ENCODE measurements at places on chromosomes 3 and 15. TPM values are rescaled to one million over a fixed set of nuclear protein-coding genes. Genes with fewer than 3 reads are reported as not detected.
A peak's percentile ranks its signal among the peaks of the same experiment; 100 is the strongest.

- peak; percentile 89 for DNase-seq
Observed at GRCh38 chr3:49132437-49133225, at the start of gene LAMB2. TSS of gene LAMB2 (minus strand) at chr3:49133050. CDS start at chr3:49132867, 183 bp downstream.

Gene TMC3
- 0.71 TPM for total RNA-seq

- peak; percentile 84 for DNase-seq
Observed at GRCh38 chr3:45987368-45988291, 8.0 kb downstream of the FYCO1 start.

- DNase-seq = no peak
Observed at GRCh38 chr3:9497821-9498565, 55.6 kb downstream of the LHFPL4 start.

- no peak for DNase-seq
Observed at GRCh38 chr3:111762537-111762936, 96.5 kb upstream of the PHLDB2 start.

Gene SRP14
- total RNA-seq = 378 TPM

Gene TRIM42
- not detected for total RNA-seq

Gene ANKUB1
- total RNA-seq = not detected

Gene PLIN1
- total RNA-seq = 1.8 TPM

DNA sequence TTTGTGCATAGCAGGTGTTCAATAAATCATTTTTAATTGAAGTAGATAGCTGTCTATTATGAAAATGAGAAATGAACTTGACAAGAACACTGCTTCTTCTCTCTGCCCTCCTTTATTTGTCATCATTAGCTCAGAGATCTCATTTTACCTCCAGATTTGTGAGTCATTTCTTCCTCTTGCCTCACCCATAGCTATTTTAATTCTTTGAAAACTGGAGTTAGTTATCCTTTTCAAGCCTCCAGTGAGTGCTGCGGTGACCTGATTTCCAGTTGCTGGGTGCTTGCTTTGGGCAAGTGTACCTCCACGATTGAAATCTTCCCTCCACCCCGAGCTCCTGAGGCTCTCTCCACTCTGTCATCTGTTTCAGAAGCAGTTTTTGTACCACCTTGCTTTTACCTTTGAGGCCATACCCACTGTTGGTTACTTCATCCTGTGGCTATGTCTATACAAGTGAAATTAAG is 114.6 kb downstream of the NFKBIZ start:
- DNase-seq = no peak

DNA sequence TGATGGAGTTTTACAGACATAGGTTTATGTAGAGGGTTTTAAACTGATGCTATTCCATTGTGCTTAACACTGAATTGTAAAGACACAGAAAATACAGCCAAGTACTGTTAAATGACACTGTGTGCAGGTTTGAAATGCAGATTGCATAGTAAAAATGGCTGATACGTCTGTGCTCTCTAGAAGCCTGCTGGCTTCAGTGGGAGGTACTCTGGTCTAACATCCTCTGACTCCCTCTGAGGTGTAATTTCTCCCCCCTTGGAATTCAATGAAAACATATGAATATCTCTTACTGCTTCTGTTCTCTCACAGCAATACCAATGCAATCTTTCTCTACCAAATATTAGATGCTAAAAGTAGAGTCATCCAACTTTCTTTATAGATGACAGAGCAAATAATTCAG is 176.6 kb downstream of the SLC9A9 start:
- DNase-seq = no peak

DNA sequence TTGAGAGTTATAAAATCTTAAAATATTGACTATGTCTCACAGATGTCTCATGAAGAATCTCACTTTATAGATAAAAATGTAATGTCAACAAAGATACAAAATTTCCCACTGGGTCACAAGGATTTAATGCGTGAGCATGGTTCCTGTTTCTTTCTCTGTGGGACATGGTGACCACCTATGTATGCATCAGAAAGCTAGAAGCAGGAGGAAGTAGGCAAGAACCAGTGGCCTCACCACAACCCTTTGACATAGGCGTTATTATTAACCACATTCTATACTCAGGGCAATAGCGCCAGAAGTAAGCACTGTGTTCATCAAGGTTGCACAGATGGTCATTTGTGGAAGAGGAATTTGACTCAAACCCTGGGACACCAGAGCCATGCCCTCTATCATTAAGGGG is 11.7 kb upstream of the ADAMTS17 start:
- DNase-seq = no peak

DNA sequence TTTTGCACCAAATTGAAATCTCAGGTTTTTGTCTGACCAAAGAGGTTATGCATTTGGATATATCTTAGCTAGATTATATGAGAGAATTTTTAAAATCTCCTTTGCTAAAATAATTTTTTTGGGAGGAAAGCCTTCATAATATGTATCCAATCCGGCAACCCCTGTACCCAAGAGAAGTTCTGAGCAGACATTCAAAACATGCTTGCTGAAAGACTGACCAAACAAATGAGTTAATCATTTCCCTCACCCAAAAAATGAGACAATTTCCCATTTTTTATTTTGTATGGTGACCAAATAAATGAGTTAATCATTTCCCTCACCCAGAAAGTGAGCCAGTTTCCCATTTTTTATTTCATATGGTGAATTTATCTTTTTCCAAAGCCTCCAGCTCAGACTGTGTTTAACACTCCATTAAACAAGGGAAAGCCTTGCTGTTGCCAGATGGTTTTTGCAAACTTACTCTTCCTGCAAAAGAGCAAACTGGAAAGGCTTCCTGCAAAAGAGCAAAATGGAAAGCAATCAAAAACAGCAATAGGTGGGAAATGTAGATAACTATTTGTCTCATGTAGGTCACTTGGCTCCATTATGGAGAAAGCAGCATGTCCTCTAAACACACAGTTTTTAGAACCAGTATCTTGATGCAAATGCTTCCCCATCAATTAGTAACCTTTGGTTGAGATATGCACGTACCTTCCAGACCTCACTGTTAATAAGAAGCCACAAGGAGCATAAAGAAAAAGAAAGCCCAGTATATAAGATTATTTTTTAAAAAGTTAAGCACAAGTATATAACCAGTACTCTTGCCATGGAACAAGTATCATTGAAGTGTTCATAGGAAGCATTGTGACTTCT is 78.4 kb upstream of the OSTN start:
- no peak for DNase-seq

Gene CRYBG3
- 39.1 TPM for total RNA-seq

DNA sequence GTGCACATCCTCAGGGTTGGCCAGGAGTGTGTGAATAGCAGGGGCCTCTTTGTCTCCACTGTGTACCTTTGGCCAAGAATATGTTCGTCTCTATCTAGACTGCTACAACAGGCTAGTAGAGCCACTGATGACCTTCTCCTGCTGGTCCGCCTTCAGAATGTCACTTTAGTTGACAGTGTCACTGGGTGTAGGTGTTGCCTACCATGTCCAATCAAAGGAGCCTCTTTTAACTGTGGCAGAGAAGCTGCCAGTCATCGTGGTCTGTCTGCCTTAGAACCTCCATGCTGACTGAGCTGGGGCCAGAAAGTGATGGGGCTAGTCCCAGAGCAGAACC is 40.1 kb downstream of the OXSR1 start:
- no peak for DNase-seq

Gene ITIH1
- total RNA-seq = not detected

Gene TOPBP1
- 16.1 TPM for total RNA-seq

GRCh38 chr15:31458596-31459399 is 132.2 kb downstream of the KLF13 start:
- DNase-seq = no peak

DNA sequence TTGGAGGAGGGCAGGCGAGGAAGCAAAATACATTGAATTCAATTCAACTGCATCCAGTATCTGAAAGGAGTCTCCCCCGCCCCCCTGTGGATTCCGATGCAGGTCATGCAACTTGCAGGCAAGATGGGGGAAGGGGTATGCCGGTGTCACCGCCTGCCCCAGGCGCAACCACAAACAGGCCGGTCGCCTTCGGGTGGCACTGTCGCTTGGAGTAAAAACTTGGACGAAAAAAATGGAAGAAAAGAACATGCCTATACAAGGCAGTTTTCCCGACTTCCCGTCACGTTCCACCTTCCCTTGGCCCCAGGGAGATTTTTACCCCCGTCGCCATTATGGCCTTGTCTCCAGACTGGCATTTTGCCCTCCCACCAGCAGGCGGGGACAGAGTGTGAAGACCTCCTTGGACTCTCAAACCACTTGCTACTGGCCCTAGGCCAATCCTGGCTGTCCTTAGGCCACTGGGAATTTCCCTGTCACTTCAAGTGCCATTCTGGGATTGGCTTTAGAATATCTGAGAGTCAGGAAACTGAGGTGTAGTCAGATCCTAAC is 1.6 kb upstream of the NTRK3 start:
- no peak for DNase-seq

- DNase-seq = no peak
Observed at GRCh38 chr3:193710286-193711165, 117.5 kb downstream of the OPA1 start.

DNA sequence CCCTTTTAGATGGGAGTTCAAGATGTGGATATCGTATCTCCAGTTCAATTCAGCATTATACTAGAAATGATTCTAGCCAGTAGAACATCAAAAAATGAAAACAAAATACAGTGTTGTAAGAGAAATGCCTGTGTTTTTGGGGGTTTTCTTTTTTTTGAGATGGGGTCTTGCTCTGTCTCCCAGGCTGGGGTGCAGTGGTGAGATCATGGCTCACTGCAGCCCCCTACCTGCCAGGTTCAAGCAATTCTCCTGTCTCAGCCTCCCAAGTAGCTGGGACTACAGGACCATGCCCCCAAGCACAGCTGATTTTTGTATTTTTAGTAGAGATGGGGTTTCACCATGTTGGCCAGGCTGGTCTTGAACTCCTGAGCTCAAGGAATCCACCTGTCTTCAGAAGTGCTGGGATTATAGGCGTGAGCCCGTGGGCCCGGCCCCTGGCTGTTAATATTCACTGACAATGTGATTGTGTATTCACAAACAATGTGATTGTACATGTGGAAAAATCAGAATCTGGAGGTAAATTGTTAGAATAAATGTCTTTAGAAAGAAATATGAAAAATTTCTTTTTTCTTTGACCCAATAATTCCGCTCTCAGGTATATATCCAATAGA is 59.0 kb downstream of the ARIH1 start:
- no peak for DNase-seq

DNA sequence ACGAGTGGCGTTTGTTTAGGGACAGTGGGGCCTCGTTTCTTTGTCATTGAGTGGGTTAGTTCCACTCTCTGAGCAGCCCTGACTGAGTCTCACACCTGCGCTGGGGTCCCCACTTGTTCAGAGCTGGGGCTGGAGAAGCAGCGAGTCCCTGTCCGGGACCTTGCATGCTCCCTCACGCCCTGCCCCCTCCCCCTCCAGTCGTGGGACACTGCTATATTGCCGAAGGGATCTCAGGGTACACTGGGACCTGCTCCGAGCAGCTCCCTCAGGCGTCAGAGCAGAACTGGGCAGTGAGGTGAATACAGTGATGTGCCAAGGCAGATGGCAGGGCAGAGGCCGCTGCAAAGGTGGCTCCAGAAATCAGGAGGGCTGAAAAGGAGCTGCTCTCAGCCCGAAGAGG is 59.9 kb upstream of the KLF13 start:
- DNase-seq = peak; percentile 53

DNA sequence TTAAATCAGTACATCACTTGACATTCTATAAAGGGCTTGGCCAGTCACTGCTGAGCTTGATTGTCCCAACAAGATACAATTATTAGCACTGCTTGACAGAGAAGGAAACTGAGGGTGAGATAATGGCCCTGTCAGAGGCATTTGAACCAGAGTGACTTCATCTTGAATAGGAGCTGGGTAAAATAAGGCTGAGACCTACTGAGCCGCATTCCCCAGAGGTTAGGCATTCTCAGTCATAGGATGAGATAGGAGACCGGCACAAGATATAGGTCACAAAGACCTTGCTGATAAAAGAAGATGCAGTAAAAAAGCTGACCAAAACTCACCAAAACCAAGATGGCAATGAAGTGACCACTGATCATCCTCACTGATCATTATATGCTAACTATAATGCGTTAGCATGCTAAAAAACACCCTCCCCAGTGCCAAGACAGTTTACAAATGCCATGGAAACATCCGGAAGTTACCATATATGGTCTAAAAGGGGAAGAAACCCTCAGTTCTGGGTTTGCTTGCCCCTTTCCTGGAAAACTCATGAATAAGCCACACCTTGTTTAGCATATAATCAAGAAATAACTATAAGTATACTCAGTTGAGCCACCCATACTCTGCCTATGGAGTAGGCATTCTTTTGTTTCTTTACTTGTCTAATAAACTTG is 239.1 kb upstream of the SETMAR start:
- no peak for DNase-seq

DNA sequence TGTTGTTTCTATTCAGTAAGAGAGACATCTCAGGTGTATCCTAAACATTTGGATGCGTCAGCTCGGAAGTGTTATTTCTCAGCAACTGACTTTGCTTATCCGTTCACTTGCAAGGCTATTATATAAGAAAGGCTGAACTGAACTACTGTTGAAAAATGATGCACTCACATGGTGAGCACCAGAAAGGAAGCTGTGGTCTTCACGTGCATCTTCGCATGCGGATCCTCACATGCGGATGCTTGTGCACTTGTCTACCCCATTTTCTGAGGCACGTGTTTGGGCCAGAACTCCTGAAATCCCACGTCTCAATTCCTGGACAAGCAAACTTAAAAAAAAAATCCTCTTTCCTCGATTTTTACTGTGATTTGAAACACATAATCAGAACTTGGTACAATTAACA is 63.2 kb downstream of the PDZRN3 start:
- no peak for DNase-seq

DNA sequence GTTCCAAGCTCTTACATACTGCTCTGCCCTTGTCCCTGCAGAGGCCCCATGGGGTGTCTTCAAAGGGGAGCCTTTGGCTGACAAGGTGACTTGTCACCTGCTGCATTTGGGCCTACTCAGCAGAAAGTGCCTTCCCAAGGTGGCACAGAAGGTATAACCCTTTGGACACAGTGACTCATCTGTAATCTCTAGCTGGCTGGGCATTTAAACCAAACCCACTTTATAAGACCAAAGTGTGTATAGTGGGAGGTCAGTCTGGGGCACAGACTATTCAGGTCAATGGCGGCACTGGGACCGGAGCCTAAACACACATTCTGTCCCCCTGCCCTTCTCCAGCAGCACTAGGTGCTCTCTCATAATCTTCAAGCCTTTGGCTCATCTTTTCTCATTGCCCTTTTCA is 35.1 kb downstream of the GJD2 start:
- DNase-seq = no peak

Gene SPESP1
- total RNA-seq = 3.2 TPM

- no peak for DNase-seq
Observed at GRCh38 chr3:51966016-51966415, 1.2 kb downstream of the PCBP4 start.

DNA sequence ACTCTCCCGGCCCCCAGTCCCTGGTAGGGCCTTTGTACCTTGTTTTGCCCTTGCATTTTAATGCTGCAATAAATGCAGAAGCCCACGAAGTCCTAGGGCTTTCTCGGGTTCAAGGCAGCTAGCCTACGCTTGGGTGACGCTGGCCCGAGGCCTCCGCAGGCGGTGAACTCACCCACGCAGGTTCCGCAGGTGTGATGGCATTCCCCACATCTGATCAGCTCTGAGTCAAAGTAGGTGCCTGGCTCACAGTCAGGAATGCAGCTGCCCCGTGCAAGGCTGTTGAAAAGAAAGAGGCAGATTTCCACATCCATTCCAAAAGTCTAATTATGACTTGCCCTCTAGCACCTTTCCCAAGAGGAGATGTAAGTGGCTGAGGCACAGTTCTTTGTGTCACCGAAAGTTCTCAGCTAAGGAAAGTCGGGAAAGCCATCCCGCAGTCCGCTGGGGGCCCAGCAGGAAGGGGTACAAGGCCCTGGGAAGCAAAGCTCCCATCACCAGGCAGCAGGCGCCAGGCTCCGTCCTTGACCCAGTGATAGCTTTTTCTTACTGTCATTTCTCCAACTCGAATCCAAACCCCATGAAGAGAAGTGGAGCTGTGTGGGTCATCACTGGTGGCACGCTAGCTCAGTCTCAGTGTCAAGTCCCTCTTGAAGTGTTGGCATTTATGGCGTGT is 23.2 kb upstream of the SNRPA1 start:
- no peak for DNase-seq
